Activated T-cell treated with anti-CD3 and anti-CD28 coated beads, Interleukin-2, amount 50 U/mL, for 24 hours (primary cell): ENCODE measurements at places on chromosomes 16 and 17.

DNA sequence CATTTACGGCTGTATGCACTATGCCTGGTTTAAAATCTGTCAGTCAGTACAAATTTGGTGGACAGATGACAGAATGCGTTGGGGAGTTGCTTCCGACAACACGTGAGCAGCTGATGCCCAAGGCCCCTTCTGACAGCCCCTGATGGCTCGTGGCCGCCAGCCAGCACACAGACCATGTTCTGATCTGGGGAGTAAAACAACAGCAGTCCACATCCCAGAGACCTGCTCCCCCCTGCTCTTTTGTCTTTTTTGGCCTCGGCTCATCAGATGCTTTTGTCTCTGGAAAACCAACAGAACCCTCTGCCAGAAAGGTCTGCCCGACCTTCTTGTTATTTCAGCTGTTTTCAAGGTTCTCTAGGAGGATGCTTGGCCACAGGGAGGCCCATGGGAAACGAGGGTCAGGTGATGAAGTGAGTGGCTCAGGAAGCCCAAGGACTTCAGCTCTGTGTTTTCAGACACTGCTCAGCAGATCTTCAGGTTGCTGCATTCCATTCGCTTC, 10.8 kb downstream of the ARSG start:
- no peak for DNase-seq

GRCh38 chr16:3858801-3859200, 21.7 kb downstream of the CREBBP start:
- DNase-seq: no peak

- DNase-seq: no peak
These were observed 41.2 kb downstream of the ARHGAP17 start for GRCh38 chr16:24973809-24974461.

DNA sequence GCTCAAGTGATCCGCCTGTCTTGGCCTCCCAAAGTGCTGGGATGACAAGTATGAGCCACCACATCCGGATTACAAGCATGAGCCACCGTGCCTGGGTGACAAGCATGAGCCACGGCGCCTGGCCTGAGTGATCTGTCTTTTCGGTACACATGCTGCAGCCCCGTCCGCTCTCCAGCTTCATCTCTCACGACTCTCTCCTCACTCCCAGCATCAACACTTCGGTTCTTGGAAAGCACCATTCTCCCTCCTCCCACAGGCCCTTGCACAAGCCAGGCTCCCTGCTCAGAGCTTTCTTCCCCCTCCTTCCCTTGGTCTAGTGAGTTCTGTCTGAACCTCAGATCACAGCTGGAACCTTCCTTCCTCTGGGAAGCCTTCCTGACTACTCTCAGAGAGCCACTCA, 6.5 kb upstream of the NCBP3 start:
- DNase-seq: no peak

DNA sequence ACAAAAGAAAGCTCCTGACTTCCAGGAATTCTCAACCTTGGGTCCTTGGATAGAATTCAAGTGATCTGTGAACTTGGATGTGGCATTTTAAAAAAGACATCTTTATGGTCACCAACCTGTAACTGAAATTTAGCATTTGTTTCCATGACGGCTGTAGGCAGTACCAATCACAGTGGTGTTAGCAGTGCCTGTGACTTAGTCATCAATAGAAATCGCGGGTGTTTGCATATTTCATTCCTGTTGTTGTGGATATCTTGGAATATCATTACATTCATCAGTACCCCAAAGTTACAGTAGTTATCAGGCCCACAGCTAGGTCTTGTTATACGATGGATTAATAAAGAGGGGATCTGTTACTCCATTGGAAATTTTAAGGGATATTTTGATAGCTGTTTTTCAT, 81.6 kb downstream of the CMIP start:
- DNase-seq: no peak

DNA sequence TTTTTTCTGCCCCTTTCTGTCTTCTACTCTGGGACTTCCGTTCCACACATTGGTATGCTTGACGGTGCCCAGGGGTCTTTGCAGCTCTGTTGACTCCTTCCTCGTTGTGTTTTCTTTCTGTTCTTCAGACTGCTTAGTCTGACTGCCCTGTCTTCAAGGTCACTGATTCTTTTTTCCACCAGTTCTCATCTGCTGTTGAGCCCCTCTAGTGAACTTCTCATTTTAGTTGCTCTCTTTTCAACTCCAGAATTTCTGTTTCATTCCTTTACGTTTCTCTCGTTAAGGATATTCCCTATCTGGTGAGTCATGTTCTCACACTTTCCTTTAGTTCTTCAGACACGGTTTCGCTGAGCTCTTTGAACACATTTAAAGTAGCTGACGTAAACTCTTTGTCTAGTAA, 13.8 kb downstream of the GAA start:
- DNase-seq: no peak

- no peak for DNase-seq
These were observed 147.8 kb downstream of the NTN1 start for GRCh38 chr17:9169116-9169515.

- no peak for DNase-seq
These were observed 148.2 kb downstream of the CPPED1 start for GRCh38 chr16:12655537-12655936.

- DNase-seq: no peak
These were observed 180.5 kb downstream of the CDH13 start for GRCh38 chr16:82807311-82807710.

- DNase-seq: no peak
These were observed 196.0 kb upstream of the CPHXL start for GRCh38 chr16:75922250-75922649.

GRCh38 chr16:23283571-23283970, 18.5 kb upstream of the SCNN1B start:
- no peak for DNase-seq

GRCh38 chr17:9203771-9204425, 182.6 kb downstream of the NTN1 start:
- DNase-seq: no peak

DNA sequence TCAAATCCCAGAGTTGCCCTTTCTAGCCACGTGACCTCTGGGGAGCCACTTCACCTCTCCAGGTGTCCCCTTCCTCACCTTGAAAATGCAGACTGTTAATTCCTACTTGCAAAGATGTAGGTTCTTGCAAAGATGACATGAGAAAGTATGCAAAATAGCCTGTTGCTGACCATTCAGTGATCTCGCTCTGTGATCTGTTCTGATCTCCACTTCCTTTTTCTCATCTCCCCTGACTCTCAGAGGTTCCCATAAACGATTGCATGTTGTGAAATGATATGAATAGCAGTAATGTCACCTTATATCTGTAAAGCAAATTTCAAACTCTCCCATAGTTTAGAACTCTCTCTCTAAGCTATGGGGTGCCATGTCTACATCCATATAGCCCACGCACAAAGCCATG, 182.3 kb downstream of the TMEM132E start:
- no peak for DNase-seq

- no peak for DNase-seq
These were observed 143.1 kb upstream of the CACNG5 start for GRCh38 chr17:66691644-66692420.

DNA sequence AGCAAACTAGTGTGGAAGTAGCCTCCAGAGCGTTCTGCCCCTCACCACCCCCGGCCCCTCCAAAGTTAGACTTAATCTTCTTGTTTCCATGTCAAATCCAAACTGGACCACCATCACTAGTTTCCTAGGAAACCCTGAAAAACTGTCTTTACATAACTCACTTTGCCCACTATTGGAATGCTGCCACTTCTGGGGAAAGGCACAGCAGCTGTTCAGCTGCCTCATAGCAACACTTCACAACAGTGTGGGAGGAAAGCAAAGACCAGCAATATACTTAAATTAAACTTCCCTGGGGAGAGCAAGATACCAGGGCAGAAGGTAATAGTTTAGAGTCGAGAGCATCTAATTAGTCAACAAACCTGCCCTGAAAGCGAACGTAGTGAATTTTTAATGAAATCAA, 452.2 kb downstream of the KCNJ2 start:
- DNase-seq: no peak

GRCh38 chr16:28504707-28505404, 1.8 kb downstream of the IL27 start:
- DNase-seq: no peak

DNA sequence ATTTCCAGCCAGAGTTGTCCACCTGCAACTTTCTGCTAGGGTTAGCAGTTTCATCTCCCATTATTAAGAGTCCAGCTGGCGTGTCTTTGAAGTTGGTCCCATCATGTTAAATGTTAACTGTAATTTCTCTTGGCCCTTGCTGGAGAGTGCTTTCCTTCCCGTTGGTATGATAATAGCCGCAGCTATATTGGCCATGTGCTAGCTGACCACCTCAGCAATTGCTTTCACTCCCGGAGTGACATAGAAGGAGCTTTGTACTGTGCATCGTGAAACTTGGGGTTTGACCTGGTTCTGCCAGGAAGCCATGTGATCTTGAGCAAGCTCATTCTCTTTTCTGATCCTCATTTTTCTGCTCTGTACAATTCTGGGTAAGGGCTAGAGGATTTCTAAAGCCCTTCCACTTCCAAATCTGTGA, 81.0 kb upstream of the TBX2 start:
- no peak for DNase-seq
